ENCODE measurements at places on chromosomes 2 and 18.
A peak's percentile ranks its signal among the peaks of the same experiment; 100 is the strongest.

GRCh38 chr2:85800586-85800985, 46.8 kb downstream of the ATOH8 start:
- DNase-seq: no peak

GRCh38 chr2:229689307-229689839, 25.0 kb downstream of the DNER start:
- no peak for DNase-seq

- DNase-seq: peak; percentile 15
Measured at GRCh38 chr2:190627448-190628412, 21.2 kb upstream of the NAB1 start.

GRCh38 chr2:45391866-45392265, 219.2 kb downstream of the SRBD1 start:
- no peak for DNase-seq

DNA sequence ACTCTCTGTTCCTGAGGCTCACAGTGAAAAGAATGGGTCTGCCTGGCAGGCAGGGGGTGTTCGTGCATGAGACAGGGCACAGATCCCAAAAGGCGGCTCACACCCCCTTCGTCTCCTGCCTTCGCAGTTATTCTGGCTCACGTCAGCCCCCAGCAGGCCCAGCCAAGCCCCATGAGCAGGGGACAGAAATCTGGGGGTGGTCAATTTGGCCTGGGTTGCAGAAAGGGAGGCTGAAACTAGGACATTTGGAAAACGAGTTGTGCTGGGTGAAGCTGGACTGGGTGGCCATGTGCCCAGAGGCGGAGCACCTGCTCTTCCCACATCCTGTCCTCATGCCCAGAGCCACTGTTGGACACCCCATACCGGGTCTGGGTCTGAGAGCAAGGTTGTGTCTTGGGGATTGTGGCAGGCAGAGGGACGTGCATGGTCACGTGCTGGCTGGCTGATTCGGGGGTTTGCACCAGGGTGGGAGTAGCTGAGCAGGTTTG, 99.0 kb upstream of the MCFD2 start:
- no peak for DNase-seq

DNA sequence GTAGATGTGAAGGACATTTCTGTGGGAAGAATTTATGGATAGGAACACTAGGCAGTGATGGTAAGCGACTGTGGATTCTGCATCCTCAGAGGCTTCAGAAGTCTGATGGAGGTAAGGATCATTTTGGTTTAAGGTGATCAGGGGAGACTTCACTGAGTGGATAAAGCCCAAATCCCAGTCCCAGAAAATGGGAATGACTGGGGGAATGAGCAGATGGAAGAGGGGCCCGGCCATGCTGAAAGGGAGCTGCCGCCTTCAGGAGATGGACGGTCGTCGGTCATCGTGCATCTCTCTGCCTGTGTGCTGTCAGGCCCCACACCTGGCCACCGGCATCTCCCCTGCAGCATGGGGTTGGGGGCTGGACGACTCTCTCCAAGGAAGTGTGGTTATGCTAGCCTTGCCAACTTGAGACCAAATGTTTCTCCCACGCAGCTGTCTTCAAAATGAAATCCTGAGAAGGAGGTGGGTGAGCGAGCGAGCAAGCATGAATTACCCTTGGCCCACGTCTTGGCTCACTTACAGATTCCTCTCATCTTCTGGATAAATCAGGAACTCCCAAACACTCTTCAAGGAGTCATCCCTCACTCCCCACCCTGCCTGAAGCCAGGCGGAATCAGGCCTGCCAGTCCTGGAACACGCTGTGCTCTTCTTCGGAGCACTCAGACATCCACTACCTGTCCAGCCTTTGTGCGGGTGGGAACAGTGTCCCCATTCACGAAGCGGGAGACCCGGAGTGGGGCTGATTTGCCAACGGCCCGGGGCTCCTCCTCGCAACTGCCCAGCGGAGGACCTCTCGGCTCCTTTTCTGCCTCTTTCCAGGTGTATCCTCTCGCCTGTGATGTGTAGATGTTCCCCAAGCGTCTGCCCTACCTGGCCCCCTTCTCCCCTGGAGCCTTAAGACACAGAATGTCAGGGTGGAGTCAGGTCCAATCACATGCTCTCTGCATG, 85.6 kb downstream of the PRKCE start:
- DNase-seq: no peak

- no peak for DNase-seq
Measured at GRCh38 chr2:3132466-3132865, 245.2 kb downstream of the EIPR1 start.

GRCh38 chr2:208541989-208542464, 135.4 kb downstream of the PTH2R start:
- no peak for DNase-seq

- DNase-seq: no peak
Measured at GRCh38 chr2:88196490-88197087, 26.4 kb downstream of the THNSL2 start.
